Stimulated activated naive B cell treated with anti-CD40 and anti-IgM and Interleukin-4, amounts not matched to agents 10 μg/mL and 1 μg/mL and 100 μg/mL, for 72 hours (primary cell): ENCODE measurements at places on chromosomes 2 and 18.

GRCh38 chr18:45974088-45974536 lies 7.0 kb upstream of the EPG5 start:
- DNase-seq, result peak; percentile 22

GRCh38 chr18:63779386-63779785 lies 4.2 kb downstream of the SERPINB7 start:
- no peak for DNase-seq

DNA sequence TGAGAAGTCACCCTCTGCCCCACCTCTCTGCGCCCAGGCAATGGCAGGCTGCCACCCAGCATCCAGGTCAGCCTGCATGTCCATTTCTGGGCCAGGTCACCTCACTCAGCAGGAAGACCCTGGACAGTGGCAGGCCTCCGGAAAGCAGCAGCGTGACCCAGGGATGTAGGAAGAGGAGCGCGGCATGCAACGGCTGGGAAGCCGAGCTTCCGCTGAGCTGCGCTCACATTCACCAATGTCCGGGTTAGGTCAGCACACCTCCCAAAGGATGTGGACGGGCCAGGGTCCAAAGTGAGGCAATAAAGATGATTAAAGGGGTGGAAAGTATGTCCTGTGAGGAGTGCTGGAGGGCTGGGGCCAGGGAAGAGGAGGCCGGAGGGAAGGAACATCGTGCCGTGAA lies 174.5 kb downstream of the CTIF start:
- DNase-seq, result no peak

DNA sequence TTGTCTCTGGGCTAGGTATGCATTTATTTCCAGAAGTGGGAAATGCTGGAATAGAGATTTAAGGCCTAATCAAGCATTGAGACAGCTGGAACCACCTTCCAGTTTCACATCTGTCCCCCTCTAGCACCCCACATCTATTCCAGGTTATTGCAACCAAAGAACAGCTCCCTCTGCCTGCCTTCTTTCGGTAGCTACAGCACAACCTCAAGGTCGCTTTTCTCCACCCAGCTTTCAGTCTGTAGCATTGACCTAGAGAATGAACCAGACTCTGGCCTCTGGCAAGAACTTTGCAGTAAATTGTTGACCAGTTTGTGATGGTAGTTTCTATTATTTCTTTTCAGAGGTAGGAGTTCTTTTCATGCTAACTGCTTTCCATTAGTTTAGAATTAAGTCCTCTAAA lies 484.2 kb downstream of the DLGAP1 start:
- DNase-seq, result no peak

DNA sequence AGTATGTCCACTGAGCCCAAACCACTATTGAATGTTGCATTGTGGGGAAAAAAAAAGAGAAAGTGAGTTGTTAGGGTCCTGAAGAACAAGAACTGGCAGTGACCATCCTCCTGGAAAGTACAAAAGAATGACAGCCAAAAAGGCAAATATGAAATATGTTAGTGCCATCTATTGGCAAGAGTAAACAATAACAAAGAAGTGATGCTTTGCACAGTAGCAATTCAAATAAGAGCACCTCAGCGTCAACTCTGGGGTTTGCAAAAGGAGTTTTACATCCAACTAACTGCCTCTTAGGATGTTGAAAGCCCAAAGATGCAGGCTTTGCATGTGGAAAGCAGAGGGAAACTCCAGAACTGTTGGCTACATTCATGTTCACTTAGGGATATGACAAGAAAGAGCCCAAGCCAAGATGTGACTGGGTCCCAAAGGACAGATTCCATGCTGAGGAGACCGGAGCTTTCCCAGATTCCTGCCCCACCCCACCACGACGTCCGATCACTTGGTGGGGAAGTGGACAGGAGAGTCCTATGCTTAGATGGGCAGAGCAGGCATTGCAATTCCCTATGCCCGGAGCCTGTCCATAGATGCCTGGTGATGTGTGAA lies 15.6 kb downstream of the TRABD2A start:
- DNase-seq, result no peak
